ENCODE measurements at places on chromosomes 12 and 14. TPM values are rescaled to one million over a fixed set of nuclear protein-coding genes. Genes with fewer than 3 reads are reported as not detected.

Gene CLEC4A
- 0.29 TPM for total RNA-seq

Gene ADAMTS20
- not detected for total RNA-seq

Gene BMP4
- 6.8 TPM for total RNA-seq

Gene NAV3
- 107 TPM for total RNA-seq

Gene SPIC
- total RNA-seq: not detected

Gene ACSM4
- total RNA-seq: not detected

Gene OR4Q3
- not detected for total RNA-seq

Gene CLEC2D
- 9.4 TPM for total RNA-seq

Gene SLC39A2
- total RNA-seq: not detected

DNA sequence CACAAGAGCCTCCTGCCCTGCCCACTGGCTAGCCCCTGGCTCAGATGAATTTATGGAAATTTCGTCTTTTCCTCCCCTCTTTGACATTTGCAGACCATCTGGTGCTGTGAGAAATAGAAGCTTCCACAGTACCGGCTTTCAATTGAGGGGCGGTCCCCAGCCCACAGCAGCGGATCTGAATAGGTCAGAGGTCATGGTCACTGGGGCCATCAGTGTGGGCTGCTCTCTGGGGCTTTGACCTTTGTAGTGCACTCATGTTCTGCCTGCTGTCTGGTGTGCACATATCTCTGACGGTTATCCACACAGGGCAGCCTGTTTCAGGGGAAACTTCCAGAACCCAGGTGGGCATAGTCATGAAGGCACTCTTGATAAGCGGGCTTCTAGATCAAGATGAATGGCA, 2.5 kb upstream of the RFLNA start:
- no peak overlapping the region for H3K4me3 ChIP-seq
- peaks cover 8% of the 10 kb centered on the region for H3K4me1 ChIP-seq

- no peak overlapping the region for H3K4me3 ChIP-seq
- no peaks in the 10 kb centered on the region for H3K4me1 ChIP-seq
- H3K27me3 ChIP-seq: no peaks in the 10 kb centered on the region
- no peaks in the 10 kb centered on the region for H3K36me3 ChIP-seq
- H3K27ac ChIP-seq: no peak overlapping the region
These were observed 316.3 kb downstream of the SLC6A15 start for GRCh38 chr12:84596266-84596665.

DNA sequence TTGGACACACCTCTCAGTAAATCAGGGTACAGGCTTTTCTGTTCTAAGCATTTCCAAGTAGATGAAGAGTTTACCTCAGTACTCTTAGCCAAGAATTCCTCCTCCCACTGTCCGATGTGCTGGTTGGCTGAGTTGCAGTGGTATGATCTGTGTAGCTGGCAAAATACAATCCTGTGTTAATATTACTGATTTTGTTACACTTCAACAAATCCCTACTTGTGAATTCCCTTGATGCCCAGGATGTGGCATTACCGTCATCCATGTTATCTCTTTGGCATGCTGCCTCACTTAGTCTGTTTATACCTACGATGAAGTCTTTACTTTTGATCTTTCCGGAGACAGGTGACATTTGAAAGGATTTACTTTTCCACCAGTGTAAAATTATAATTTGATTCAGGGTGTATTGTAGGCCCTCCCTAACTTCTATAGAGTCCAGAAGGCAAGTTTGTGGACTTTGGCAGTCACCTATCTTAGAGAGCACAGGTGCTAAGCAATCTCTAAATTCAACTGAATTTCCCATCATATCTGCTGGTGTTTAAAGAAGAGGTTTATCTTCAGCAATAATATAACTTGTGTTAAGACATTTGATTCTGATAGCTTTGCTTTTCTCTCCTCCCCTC, 10.1 kb downstream of the CCDC196 start:
- H3K27ac ChIP-seq: no peak overlapping the region
- no peak overlapping the region for H3K4me3 ChIP-seq
- H3K36me3 ChIP-seq: no peaks in the 10 kb centered on the region
- H3K4me1 ChIP-seq: no peaks in the 10 kb centered on the region
- H3K27me3 ChIP-seq: no peaks in the 10 kb centered on the region

- no peaks in the 10 kb centered on the region for H3K27me3 ChIP-seq
- DNase-seq: no peak
- H3K27ac ChIP-seq: no peak overlapping the region
- no peaks in the 10 kb centered on the region for H3K4me1 ChIP-seq
- no peak overlapping the region for H3K4me3 ChIP-seq
These were observed 210.2 kb downstream of the KCNC2 start for GRCh38 chr12:74999474-74999873.

GRCh38 chr12:106814714-106815113, 40.2 kb downstream of the RIC8B start:
- no peak overlapping the region for H3K4me3 ChIP-seq
- DNase-seq: no peak
- H3K36me3 ChIP-seq: peaks cover 16% of the 10 kb centered on the region
- no peak overlapping the region for H3K27ac ChIP-seq
- no peaks in the 10 kb centered on the region for H3K27me3 ChIP-seq

GRCh38 chr12:29863665-29864064, 79.9 kb upstream of the TMTC1 start:
- DNase-seq: no peak
- H3K36me3 ChIP-seq: no peaks in the 10 kb centered on the region
- no peak overlapping the region for H3K4me3 ChIP-seq
- no peak overlapping the region for H3K27ac ChIP-seq

DNA sequence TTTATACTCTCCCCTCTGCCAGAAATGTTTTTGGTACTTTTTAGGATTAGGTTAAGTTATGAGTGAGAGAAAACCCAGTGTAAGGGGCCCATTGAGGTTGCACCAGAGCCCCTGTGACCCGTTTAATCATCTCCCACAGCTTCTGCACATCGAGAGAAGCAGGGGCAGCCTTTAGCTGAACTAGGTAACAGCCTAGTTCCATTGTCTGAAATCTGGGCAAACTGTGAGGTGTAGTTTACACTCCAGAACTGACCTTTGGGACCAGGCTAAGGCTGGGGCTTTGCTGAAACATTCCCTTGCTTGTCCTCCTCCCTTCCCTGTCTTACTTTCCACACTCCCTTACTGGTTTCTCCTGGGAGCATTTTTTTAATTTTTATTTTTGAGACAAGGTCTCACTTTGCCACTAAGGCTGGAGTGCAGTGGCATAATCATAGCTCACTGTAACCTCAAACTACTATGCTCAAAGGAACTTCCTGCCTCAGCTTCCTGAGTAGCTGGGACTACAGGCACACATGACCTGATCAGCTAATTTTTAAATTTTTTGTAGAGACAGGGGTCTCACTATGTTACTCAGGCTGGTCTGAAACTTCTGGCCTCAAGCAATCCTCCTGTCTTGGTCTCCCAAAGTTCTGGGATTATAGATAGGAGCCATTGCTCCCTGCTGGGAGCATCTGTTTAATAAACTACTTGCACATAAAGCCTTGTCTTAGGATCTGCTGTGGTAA, 25.9 kb upstream of the DHRS2 start:
- no peaks in the 10 kb centered on the region for H3K36me3 ChIP-seq
- peaks cover 13% of the 10 kb centered on the region for H3K27me3 ChIP-seq
- H3K4me3 ChIP-seq: no peak overlapping the region
- peaks cover 10% of the 10 kb centered on the region for H3K4me1 ChIP-seq
- no peak for DNase-seq
- H3K27ac ChIP-seq: no peak overlapping the region

DNA sequence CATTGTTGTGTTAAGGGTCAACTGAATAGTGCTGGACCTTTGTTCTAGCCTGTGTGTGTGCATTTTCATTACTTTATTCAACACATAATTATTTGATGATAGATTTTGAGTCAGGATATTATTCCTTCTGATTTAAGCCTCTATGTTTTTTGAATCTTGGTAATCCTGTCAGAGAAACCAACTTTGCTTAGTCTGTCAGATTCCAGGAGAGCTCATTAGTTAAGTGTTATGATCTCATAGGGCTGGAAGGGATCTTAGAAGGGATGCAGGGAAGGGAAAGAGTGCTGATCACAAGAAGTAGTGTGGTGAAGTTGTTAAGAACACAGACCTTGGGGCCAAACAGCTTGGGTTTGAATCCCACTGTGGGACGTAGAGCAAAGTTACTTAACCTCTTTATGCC, 52.9 kb downstream of the SCN8A start:
- H3K4me3 ChIP-seq: no peak overlapping the region
- peak; percentile 93 for DNase-seq
- H3K27ac ChIP-seq: no peak overlapping the region
- H3K27me3 ChIP-seq: no peaks in the 10 kb centered on the region

GRCh38 chr14:101289230-101289690, 272.0 kb upstream of the DIO3 start:
- no peaks in the 10 kb centered on the region for H3K4me1 ChIP-seq
- peaks cover 13% of the 10 kb centered on the region for H3K27me3 ChIP-seq
- H3K27ac ChIP-seq: no peak overlapping the region
- H3K4me3 ChIP-seq: no peak overlapping the region

DNA sequence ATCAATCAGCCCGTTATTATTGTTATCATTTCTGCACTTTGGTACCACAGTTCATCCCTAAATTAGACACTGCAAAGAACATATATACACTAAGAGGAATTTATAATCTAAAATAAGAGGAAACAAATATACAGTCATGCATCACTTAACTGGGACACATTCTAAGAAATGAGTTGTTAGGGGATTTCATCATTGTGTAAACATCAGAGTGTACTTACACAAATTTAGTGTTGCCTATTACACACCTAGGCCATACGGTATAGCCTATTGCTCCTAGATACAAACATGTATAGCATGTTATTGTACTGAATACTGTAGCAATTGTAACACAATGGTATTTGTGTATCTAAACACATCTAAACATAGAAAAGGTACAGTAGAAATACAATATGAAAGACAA, 190.5 kb downstream of the BMP4 start:
- no peaks in the 10 kb centered on the region for H3K4me1 ChIP-seq
- DNase-seq: no peak
- H3K27ac ChIP-seq: no peak overlapping the region
- peaks cover 12% of the 10 kb centered on the region for H3K27me3 ChIP-seq

DNA sequence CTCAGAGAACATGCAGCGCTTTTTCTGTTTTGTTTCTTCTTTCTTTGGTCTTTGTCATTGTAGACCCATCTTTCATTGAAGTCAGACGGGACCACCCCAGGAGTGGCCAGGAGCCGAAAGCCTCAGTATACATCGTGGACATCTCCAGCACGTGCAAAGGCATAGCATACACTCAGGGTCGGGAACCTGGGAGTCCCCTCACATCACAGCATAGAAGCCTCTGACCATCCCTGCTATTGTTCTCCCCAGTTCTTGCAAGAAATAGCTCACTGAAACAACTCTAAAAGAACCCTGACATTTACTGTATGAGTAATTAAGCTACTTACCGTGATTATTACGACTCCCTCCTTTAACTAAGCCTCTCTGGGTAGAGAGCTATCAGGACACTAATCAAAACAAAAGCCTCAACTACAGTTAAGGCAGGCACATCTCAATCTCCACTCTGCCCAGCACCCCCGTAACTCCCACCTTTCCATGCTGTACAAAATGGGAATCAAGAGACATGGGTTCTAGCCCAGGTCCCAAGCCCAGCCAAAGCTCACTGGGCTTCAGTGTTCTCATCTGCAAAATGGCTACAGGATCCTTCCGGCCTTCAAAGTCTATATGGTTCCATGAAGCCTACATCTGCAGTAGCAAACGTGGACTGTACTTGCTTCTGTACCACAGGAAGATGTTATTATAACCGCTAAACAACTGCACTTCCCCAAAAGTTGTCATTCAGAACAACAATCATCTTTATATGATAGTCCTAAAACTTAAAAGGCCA, 6.7 kb downstream of the CCDC88C start:
- H3K36me3 ChIP-seq: no peaks in the 10 kb centered on the region
- no peak overlapping the region for H3K4me3 ChIP-seq
- H3K27me3 ChIP-seq: peaks cover 22% of the 10 kb centered on the region
- H3K4me1 ChIP-seq: no peaks in the 10 kb centered on the region

Measured in osteoblast (primary cell).